ENCODE measurements at places on chromosomes 16 and 17.

DNA sequence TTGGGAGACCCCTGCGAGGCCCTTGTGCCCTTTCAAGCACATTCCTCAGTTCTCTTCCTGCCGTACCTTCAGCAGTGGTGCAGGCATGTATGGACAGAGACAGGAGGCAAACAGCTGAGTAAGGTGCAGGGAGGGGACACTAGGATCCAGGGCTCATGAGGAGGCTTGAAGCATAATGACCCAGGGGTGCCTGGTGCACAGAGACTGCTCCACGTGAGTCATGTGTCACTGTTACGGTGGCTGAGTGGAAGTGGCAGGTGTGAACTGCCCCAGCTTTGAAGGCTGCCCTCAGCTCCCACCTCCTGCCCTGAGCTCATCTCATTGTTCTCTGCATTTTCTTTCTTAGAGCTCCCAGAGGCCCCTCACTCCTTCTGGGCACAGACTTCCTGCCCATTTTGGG lies 124.8 kb downstream of the NTN1 start:
- DNase-seq, result no peak

DNA sequence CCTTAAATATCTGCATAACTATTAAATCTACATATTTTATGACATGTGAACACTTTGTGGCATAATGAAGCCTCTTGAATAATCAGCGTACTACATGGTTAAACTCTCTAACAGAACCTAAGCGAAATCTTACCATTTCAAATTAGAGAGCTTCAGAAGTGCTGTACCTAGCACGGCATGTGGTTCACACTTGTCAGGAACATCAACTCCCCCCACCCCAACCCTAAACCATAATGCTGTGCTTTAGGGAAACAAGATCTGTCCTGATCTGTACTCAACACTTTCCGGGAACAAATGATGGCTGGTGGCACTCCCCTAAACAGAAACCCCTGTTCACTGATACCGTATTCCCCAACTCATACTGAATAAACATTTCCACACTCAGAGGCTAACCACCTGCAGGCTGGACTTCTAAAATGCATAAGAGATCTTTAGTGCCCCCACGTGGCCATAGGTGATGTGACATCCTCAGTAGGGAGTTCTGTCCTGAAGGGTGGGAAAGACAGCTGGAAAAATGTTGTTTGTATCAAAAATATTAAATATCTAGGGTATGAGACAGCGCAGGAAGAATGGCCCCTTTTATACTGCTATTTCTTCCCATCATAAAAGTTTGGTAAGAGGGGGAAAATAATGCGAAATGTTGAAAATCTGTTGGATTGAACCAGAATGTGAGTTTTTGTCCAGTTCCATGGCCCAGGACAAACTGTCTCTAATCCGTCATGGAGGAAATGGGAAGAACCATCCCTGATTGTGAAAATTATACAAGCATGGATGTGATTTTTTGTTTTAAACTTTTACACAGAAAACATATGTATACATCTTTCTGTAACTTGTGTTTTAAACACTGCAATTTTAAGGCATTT lies 88.6 kb downstream of the USP31 start:
- DNase-seq, result peak; percentile 29

DNA sequence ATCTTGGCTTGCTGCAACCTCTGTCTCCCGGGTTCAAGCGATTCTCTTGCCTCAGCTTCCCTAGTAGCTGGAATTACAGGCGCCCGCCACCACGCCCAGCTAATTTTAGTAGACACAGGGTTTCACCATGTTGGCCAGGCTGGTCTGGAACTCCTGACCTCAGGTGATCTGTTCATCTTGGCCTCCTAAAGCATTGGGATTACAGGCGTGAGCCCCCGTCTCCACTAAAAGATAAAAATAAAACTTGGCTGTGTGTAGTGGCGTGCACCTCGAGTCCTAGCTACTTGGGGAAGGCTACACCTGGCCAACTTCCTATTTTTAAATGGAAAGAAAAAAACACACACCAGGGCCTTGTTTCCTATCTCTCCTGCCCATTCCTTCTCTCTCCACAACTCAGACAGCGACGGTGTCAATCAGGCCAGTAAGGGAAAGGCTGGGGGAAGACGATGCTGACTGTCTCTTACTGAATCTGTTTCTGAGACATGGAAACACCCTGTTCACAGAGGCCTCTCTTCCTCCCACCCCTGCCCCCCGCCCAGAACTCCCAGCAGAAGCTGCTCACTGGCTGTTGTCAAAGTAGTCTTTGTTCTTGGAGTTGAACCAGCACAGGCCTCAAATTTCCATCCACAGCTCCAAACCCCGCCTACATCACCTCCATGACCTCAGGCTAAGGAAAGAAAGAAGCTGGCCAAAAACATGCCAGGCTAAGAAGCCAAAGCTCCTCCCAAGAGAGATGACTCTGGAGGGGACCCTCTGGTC lies 96.6 kb downstream of the NXN start:
- DNase-seq, result no peak

DNA sequence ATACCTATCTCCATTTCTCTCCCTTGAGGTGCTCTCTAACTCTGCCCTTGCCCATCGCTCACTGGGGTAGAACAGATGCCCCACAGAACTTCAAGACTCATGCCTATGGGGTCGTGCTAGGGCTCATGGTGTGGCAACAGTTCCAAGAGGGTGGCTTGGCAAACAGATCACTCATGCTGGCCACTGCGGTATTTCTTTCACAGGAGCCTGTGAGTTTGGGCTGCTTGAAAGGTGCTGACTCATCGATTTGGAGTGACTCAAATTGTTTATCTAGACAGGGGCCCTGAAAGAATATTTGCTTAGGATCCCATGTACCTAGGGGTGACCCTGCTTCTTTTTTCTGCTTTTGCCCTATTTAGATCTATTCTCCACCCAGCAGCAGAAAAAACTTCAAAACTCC lies 69.9 kb downstream of the IRX5 start:
- DNase-seq, result no peak

GRCh38 chr16:82432261-82432660 lies 194.5 kb upstream of the CDH13 start:
- DNase-seq, result no peak

DNA sequence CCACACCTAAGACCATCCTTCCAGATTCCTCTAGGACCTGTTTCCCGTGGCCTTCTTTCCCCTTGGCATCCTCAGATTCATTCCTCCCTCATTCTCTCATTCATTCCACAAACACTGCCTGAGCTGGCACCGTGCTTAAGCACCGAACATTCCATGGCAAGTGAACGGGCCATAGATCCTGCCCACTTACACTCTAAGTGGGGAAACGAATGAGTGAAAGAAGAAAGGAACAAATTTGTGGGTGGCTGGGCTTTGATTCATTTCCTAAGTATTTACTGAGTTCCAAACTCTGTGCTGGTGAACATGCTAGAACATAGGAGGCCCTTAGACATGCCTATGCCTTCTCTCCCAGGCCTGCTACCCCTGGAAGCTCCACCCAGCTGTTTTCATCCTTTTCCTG lies 30.0 kb downstream of the SRCIN1 start:
- DNase-seq, result no peak

- no peak for DNase-seq
Measured at GRCh38 chr16:56362057-56362655, 63.2 kb downstream of the AMFR start.

DNA sequence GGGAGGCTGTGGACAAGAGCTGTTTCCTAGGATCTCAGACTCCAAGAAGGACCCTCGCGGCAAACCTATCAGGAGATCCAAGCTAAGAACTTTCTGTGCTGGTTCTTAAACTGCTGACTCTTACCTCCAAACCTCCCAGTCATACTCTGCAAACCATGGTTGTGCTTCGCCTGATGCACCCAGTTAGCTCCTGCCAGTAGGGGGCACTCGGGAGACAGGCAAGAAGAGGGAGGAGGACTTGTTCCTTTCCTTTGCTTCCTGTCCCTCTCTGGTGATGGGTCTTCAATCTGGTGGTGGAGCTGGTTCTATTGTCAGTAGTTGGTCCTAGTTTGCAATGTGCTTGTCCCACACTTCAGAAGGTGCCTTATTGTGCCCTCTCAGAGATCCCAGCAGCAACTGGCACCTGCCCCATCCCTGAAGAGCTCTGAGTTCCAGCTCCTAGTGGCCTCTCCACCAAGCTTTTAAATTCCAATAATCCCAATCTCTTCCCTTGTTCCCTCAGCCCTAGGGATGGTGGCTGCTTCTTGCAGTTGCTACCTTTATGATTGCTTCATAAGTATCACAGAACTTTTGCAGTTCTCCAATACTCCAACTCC lies 113.5 kb upstream of the RPL38 start:
- DNase-seq, result peak; percentile 7

- DNase-seq, result no peak
Measured at GRCh38 chr17:67095803-67096202, 51.4 kb downstream of the CACNG1 start.

DNA sequence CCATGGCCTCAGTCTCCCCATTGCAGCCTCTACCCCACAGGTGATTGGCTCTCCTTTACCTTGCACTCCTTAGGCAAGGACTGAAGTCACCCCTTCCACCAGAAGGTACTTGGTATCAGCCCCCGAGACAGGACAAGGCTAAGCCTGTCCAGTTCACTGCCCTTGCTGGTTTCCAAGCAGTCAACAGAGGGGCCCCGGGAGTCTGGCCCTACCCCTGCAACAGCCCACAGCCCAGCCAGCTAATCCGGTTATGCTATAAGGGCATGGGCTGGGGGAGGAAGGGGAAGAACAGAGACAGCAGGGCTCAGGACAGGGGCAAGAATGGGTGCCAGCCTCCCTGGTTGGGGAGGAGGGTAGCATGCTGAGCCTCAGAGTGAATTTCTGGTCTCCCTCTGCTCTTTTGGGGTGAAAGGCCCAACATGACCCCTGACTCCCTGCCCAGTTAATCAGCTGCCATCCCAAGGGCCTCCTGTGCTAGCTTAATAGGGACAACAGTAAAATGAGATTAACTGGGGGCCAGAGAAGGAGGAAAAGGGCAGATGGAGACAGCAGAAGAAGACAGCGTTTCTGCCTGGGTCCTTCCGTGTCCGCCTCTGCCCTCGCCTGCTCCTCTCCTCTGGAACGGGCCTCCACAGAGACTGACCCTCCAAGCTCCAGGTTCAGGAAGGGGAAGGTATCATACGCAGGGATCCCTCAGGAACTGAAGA lies 10.7 kb downstream of the DLG4 start:
- DNase-seq, result no peak

Measured in stimulated activated CD8-positive, alpha-beta memory T cell treated with anti-CD3 and anti-CD28 coated beads, Interleukin-4, amount 100 ng/mL, for 24 hours (primary cell).